Activated CD4-positive, alpha-beta memory T cell treated with anti-CD3 and anti-CD28 coated beads, Interleukin-2, amount 10 ng/mL, durations not matched to agents 7 days and 5 days (primary cell): ENCODE measurements at places on chromosomes 5 and 9. TPM values are rescaled to one million over a fixed set of nuclear protein-coding genes. Genes with fewer than 3 reads are reported as not detected.

DNA sequence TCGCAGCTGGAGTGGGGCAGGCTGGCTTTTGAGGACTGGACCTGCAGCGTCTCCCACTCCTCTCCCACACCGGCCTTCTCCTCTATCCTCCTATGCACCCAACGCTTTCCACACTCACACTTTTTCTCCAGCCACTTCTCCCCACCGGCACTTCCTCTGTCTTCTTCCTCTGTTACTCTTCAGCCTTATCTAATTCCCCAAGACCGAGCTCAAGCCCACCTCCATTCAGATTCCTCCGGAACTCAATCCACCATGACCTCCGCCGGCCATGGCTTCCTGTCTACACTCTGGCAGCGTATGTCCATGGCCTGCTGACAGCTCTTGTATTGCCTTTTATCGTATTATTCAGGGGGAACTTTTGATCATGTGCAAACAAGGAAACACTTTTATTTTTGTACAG, 545 bp upstream of the OR2V1 start:
- no peaks in the 10 kb centered on the region for H3K4me1 ChIP-seq
- no peaks in the 10 kb centered on the region for H3K36me3 ChIP-seq
- H3K27ac ChIP-seq = no peak overlapping the region
- DNase-seq = no peak
- H3K27me3 ChIP-seq = peaks cover 20% of the 10 kb centered on the region

- no peaks in the 10 kb centered on the region for H3K36me3 ChIP-seq
- no peaks in the 10 kb centered on the region for H3K4me1 ChIP-seq
- no peaks in the 10 kb centered on the region for H3K27me3 ChIP-seq
- no peak for DNase-seq
- H3K27ac ChIP-seq = no peak overlapping the region
- H3K4me3 ChIP-seq = no peak overlapping the region
These were observed 500.2 kb upstream of the DAP start for GRCh38 chr5:11261241-11261640.

GRCh38 chr5:50725800-50726474, 59.5 kb downstream of the PARP8 start:
- H3K36me3 ChIP-seq = peaks cover 28% of the 10 kb centered on the region
- H3K27me3 ChIP-seq = no peaks in the 10 kb centered on the region
- DNase-seq = no peak
- no peak overlapping the region for H3K27ac ChIP-seq

Gene C5orf52
- not detected for total RNA-seq

DNA sequence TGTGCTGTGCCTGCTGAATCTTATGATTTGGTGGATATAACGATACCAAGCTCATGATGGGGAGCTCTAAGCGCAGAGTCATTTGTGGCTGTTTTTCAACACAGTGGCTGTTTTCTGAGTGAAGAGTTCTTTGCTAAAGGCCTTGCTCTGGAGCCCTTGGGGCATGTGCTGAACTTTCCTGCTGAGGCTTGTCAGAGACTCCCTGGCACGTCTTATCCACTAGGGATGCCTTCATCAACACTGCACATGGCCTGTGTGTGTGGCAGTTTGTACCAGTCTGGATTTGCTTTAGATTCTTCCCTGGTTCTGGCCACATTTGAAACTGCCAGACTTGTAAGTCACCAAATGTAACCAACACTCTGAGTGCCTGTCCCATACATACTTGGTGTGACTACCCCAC, 188.2 kb downstream of the DMRT2 start:
- H3K36me3 ChIP-seq = no peaks in the 10 kb centered on the region
- H3K27me3 ChIP-seq = no peaks in the 10 kb centered on the region
- H3K4me1 ChIP-seq = no peaks in the 10 kb centered on the region
- no peak overlapping the region for H3K4me3 ChIP-seq
- H3K27ac ChIP-seq = no peak overlapping the region

Gene SLC24A2
- not detected for total RNA-seq

DNA sequence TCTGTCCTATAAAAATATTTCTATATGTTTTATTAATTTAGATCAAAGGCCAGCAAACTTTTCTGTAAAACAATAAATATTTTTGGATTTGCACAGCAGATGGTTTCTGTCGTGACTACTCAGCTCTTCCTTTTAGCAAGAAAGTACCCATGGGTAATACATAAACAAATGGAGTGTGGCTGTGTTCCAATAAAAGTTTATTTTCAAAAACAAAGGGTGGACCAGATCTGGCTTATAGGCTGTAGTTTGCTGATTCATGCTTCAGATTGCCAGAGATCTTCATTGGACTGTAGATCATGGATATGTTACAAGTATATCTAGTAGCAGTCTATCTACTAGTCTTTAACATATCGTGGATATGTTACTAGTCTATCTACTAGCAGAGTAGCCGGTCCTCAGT, 590.5 kb downstream of the CSNK1G3 start:
- no peaks in the 10 kb centered on the region for H3K27me3 ChIP-seq
- H3K27ac ChIP-seq = no peak overlapping the region
- H3K36me3 ChIP-seq = no peaks in the 10 kb centered on the region
- no peaks in the 10 kb centered on the region for H3K4me1 ChIP-seq
